ENCODE measurements at places on chromosomes 16 and 17.

GRCh38 chr17:50848711-50849110 lies 13.3 kb downstream of the WFIKKN2 start:
- no peak for DNase-seq

DNA sequence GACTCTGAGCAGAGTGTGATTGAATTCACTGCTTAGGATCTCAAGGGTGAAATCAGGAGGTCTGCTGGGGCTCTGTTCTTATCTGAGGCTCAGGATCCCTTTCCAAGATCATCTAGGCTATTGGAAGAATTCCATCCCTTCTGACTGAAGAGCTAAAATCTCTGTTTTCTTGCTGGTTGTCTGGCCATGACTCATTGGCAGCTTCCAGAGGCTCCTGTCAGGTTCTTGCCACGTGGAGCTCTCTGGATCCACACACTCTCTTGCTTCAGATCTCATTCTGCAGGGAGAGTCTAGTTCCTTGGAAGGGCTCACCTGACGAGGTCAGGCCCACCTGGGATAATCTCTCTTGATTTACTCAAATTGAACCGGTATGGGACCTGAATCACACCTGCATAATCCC lies 930.7 kb downstream of the CDH8 start:
- DNase-seq: no peak

DNA sequence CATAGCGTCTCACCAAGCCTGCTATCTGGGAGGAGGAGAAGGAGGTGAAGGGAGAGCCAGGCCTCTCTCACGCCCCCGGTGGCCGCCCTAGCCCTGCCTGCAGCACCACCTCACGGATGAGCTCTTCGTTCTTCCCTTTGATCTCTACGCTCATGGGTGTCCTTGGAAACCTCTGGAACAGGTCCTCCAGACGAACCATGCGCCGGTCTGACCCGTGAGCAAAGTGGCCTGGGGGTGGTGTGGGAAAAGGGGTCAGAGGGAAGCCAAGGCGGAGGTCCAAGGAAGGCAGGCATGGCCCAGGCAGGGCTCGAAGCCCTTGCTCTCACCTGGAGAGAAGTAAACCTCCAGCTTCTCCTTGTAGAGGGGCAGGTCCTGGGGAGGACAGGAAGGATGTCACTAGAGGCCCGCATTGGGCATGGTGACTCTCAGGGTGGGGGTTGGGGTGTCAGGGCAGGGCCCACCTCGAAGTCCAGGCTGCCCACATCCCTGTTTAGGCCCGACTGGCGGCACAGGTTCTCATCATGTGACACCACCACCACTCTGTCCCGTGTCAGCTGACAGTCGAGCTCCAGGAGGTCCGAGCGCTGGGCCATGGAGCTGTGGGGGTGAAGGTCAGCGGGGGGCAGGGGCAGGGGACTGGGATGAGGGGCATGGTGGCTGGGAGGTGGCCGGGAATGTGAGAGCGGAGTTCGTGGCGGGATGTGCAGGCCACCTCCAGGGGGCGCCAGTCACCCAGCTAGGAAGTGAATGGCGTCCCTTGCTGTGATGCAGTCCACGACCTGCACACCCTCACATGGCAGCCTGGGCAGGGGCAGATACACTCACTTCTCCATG lies 923 bp downstream of the GDPD3 start:
- DNase-seq: peak; percentile 69

DNA sequence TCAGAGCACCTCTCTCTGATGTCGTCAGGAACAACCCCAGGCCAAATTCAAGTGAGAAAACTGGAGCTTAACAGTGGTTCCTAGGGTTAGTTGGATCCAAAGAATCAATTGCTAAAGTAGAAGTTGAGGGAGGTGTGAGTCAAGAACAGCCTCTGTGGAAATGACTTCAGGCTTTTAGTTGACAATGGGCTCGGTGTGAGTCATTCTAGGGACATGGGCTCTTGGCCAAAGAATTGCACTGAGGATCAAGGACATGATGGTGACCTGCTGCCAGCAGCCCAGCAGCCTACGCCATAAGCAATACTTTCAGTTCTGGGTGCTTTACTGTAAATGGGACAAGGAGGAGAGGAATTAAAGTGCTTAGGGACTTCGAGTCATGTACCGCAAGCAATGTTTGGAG lies 32.1 kb upstream of the SMURF2 start:
- no peak for DNase-seq

- no peak for DNase-seq
Measured at GRCh38 chr16:65600046-65600445, 478.2 kb upstream of the CDH11 start.

GRCh38 chr17:9363440-9364350 lies 211.9 kb downstream of the STX8 start:
- DNase-seq: no peak

GRCh38 chr17:49469831-49470810 lies 25.0 kb upstream of the NGFR start:
- no peak for DNase-seq

GRCh38 chr16:85943711-85944110 lies 44.7 kb downstream of the IRF8 start:
- no peak for DNase-seq

DNA sequence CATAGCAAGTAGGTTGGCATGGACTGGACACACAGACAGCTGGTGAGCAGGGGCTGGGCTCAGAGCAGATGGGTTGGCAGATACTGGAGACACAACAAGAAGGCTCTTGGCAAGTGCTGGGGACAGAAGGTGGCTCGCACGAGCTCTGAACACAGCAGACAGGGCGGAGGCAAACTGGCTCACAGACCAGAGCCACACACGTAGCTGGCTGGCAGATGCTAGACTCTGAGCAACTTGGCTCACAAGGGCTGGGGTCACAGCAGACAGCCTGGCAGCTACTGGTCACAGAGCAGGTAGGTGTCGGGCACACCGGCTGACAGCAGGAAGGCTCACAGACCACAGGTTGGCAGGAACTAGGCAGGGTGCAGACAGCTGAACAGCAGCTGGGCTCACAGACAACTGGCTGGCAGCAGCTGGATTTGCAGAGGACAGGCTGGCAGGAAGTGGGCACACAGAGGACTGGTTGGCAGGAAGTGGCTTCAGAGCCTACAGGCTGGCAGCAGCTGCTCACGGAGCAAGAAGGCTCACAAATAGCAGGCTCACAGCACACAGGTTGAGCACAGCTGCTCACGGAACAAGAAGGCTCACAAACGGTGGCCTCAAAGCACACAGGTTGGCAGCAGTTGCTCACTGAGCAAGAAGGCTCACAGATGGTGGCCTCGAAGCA lies 725 bp downstream of the KRTAP16-1 start:
- DNase-seq: no peak

DNA sequence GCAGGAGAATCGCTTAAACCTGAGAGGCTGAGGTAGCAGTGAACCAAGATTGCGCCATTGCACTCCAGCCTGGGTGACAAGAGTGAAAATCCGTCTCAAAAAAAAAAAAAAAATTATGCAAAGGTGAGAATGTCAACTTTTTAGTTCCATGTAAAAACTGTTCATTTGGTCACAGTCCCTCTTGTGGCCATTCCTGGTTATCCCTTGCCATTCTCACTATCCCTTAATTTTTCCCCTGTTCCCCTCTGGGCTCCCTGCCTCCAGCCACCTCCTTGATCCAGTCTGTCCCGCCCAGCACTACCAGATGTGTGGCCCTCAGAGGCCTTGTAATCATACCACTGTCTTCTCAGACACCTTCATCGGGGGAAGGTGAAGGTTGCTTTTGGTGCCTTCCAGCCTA lies 23.4 kb downstream of the DCAF7 start:
- DNase-seq: no peak

DNA sequence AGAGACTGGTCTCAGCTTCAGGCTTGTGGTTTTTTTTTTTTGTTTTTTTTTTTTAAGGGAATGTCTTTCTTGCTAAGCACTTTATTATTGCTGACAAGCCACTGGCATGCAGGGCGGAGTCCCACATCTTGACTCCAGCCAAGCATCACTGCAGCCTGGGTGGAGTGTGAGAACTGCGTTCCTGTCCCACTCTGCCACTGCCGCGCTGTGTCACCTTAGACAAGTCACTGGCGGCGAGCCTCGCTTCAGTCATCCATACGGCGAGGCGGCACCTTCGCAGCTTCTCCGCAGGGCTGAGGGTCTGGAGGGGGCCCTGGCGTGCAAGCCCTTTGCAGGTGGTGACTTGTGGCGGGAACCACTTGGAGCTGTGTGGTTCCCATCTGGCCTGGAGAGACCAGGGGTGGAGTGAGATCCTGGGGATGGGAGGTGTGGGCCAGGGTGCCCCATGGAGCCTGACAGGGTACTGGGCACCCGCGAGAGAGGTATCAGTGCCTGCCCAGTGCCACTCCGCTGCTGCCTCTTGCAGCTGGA lies 99.1 kb upstream of the CIBAR2 start:
- no peak for DNase-seq

DNA sequence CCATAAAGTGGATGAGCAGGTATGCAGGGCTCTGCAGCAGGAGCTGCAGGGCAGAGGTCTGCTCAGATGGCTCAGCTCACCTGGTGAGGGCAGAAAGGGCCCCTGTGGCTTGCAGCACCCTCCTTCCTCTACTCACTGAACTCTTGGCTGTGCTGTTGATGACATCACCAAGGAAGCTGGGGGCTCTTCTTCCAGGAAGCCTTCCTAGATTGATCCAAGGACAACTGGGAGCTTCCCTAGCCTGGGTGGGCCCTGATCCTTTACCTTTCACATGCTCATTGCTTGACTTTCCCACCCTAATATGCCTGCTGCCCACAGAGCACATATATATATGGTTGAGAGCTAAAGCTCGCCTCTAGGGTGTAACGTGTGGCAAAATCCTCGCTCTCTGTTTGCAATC lies 2.5 kb downstream of the KIF19 start:
- no peak for DNase-seq

DNA sequence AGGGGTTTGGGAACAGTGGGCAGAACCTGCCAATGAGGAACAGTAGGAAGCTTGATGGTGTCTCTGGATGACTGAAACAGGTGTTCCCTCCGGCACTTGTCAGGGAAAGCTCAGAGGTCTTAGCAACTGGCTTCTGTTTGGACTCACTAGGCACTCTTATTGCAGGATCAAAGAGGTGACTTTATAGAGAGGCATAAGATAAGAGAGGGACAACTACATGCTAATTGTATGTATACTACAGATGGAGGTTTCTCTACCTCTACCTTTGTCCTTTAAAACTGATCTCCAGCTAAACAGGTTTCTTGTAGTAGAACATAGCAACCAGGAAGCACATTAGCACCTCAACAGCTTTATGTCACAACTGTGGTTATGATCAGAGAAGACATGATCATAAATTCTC lies 7.6 kb downstream of the CNTD1 start:
- no peak for DNase-seq

DNA sequence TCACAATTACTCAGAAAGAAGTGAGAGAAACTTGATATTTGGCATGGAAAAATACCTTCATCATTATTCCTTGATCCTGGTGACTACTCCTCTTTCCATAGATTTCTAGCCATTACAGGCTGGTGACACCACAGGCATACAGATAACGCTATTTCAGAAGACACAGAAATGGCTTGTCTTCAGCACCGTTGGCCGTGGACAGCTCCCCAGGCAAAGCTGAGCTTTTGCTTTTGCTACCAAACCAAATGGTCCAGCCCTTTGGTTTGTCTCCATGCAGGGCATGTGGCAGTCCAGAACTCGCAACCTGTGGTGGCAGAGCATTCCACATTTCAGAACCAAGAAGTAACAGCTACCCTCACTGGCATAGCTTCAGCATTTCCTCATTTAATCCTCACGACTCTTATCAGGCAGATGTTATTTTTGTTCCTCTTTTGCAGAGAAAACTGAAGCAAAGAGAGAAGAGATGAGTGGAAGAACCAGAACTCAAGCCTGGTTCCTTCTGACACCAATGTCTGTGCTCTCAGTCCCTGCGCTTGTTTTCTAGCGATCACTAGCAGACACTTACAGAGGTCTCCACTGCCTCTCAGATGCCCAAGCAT lies 55.5 kb downstream of the HS3ST4 start:
- no peak for DNase-seq

DNA sequence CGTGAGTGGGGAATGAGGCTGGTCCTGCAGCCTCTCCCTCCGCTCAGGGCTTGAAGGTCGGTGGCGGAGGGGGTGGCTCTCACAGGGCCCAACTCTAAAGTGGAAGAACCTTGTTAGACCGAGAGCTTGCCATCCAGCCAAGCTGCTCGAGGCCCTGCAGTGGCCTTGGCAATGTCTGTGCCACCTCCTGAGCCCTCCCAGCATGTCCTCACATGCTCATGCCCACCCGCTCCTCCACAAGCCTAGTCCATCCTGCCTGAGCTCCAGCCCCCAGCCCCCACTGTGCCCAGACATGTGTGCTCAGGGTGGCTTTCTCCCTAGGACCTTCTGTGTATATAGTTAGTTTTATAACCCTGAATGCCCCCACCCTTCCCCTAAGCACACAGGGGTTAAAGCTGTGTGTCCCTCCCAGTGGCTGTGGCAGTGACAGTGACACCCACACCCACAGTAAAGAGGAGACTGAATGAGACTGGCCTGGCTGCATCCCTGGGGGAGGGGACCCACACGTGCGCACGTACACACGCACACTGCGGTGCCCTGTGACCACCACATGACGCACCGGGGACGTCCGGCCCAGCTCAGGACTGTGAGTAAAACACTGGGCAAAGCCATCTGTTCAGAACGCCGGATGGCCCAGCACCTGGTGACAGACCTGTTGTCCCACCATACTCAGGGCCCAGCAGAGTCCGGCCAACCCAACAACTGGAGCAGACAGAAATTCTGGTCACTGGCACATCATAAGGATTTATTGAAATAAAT lies 15.6 kb downstream of the PDK2 start:
- DNase-seq: no peak

DNA sequence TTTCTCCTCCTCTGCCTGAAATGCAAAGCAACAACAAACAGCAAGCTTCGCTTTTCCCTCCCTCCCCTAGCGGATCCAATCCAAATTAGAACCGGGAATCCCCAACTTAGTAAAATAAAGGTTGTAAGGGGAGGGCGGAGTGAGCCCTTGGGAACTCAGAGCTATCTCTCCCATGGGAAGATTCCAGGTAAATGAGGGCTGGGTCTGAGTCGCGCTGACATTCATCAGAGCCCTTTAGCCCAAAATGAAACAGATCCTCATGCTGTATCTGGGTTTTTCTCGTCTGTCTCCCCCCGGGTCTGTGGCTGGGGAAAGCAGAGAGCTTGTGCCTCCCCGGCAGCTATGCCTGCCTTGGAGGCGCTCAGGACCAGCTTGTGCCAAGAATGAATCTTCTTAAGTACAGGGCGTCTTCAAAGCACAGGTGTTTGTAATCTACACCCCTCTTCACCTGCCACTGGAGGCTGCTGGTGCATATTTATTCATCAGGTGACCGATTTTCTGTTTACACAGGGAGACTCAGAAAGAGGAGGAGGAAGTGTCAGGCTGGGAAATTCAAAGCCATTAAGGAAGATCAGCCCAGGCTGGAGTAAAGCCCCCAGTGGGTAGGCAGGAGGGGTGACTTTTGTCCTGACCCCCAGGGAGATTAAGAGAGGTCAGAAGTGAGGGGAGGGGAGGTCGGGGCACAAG lies 55.0 kb upstream of the GSE1 start:
- no peak for DNase-seq

DNA sequence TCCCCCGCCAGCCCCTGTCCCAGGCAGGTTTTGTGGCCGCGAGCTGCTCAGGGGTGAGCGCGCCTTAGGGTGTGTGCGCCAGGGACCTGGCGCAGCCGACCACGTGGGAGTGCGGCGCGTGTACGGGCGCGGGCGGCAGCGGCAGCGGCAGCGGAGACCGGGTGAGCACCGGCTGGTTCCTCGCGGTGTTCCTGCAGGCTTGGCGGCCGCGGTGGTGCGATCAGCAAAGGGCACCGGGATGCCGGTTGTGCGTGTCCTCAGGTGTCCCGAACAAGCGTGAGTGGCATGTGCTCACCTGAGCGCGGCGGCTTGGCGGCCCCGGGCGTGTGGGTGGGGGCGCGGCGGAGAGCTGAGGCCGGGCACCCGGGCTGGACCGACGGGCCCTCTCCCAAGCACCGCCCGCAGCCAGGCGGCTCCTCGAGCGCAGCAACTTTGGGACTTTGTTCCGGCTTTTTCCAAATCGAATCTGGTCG lies 381 bp upstream of the HSD11B2 start:
- peak; percentile 60 for DNase-seq

- no peak for DNase-seq
Measured at GRCh38 chr16:57871456-57871855, 69.2 kb upstream of the KIFC3 start.

All from uterus (tissue), 4 donors.